Stimulated activated CD8-positive, alpha-beta memory T cell treated with anti-CD3 and anti-CD28 coated beads, Interleukin-4, amount 100 ng/mL, for 1 hour (primary cell): ENCODE measurements at places on chromosomes 4 and X.

DNA sequence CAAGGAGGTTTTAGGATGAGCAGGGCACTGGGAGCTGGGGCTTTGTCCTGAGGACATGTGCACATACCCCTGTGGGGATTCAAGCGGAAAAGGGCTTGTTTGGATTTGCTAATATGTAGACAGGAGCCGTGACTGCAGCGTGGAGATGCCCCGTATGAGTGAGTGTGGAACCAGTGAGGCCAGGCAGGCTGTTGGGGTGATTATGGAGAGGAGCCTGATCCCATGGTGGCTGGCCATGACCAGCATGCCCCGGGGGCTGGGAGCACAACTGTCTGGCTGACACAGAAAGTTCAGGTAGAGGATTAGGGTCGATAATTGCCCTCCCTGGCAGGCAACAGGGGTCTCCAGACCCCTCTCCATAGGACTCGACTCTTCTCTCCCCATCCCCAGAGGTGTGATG lies 68.8 kb upstream of the STX18 start:
- DNase-seq: no peak

DNA sequence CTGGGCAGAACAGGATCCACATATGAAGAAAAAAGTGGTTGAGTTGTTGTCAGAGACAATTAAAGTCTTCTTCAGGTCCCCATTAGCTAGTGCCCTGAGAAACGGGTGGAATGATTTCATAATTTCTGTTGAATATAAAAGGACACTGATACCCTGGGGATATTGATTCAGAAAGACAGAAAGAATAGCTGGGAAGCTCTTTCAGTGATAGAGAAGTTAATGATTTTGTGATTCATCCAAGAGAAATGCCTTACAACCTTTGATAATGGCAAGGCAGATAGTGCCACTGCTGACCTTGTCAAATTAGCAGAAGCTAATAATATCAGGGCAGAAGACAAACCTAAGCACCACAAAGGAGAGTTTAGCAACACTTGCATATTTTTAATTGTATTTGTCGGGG lies 37.9 kb downstream of the UNC5C start:
- DNase-seq: no peak

DNA sequence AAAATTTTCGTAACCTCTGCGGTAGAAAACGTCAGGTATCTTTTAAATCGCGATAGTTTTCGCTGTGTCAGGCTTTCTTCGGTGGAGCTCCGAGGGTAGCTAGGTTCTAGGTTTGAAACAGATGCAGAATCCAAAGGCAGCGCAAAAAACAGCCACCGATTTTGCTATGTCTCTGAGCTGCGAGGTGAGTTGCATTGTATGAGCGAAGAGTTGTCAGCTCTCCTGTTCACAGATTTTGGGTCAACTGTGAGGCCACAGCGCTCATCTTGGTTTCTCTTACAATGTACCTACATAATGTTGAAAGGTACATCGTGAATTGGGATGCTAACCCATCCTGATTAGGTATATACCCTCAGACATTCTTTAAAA lies 486 bp downstream of the CLCN3 start:
- no peak for DNase-seq

- no peak for DNase-seq
Observed at GRCh38 chr4:57877047-57877458, 766.9 kb upstream of the IGFBP7 start.

GRCh38 chrX:148500423-148501385 lies at the start of gene AFF2:
AFF2 (plus strand) TSS chrX:148500617; CDS start chrX:148501098, 481 bp downstream.
- DNase-seq: no peak

DNA sequence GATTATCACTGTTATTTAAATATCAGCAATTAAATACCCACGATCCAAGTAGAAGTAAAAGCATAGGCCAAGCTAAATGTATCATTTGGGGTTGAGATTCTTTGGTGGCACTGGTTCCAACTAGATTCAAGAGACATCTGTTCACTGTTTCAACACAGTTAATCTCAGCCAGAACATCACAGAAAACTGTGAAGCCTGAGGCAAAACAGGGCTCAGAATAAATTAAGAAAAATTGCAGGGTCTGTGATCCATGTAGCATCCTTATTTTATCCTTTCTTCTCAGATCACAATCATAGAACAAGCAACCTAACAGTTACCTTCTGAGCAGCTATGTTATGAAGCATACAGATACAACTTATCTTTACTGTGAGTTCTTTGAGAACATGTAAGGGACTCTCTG lies 23.7 kb downstream of the YTHDC1 start:
- DNase-seq: no peak

DNA sequence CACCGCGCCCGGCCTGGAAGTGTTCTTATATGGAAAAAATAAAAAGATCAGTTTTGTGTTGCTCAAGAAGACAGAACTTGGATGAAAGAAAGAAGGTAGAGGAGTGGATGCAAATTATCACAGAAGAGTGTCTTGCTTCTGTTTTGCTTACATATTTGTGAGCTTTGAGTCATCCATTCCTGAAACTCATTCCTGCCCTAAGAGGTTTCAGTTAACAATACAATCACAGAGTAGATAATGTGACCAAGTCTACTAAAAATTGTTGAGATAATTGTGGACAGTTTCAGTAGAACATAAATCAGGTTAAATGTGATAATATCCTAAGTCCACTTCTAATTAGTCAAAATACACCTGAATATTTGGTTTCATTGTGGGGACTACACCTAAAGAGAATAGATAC lies 26.4 kb upstream of the LRCH2 start:
- no peak for DNase-seq

- no peak for DNase-seq
Observed at GRCh38 chrX:40230646-40231045, 132.9 kb upstream of the BCOR start.

DNA sequence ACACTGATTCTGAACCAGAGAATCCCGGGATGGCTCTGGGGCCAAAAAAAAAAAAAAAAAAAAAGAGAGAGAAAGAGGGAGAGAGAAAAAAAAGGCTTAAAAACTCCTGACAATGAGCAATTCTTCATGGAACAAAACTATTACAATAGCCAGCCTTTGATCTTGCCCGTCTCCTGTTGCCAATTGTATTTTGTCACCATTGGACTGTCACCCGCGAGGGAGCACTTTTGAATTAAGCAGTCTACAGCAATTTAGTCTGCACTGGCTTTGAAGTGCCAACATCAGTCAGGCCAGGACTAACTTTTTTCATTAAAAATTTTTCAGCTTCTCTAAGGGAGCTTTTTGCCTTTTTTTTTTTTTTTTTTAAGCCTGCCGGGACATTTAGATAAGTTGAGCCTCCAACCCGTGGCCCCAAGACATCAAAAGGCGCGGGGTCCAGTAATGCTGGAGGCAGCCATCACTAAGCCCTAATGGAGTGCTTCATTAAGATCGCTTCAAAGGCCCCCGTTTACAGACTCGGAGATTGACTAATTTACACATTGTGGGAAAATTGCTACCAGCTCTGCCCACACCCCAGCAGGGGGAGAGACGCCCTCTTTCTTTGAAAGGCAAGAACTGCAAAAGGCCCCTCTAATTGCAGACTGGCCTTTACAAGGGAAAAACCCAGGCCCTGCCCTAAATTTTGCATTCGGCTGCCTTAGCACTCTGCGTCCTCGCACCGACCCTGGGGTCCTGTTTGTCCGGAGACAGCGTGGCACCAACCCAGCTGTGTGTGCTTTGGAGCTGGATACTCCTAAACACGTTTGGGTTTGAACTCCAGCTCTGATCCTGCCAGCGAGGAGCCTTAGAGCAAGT lies 98.1 kb upstream of the MSX1 start:
- no peak for DNase-seq

GRCh38 chr4:89468602-89469001 lies 161.0 kb upstream of the GPRIN3 start:
- no peak for DNase-seq

DNA sequence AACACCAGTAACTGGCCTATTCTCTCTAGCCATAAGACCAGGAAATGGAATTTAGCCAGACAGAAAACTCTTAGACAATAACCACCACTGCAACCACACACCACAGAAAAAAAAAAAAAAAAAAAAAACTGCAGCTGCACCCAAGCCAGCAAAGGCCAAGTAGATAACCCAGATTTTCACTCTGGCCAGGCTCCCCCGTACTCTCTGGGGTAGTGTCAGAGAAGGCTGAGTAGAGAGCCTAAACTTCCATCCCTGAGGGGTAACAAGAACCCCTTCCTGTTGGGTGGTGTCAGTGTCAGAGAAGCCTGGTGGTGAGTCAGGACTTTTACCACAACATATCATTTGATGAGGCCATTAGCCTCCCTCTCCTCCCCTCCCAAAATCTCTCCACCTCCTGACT lies 5.6 kb upstream of the DLG3 start:
- no peak for DNase-seq

GRCh38 chr4:110514889-110515479 lies 39.0 kb downstream of the ENPEP start:
- no peak for DNase-seq

- DNase-seq: no peak
Observed at GRCh38 chr4:78645853-78646757, 94.5 kb downstream of the ANXA3 start.

- DNase-seq: no peak
Observed at GRCh38 chr4:58962424-58962823, 1852.2 kb upstream of the IGFBP7 start.

DNA sequence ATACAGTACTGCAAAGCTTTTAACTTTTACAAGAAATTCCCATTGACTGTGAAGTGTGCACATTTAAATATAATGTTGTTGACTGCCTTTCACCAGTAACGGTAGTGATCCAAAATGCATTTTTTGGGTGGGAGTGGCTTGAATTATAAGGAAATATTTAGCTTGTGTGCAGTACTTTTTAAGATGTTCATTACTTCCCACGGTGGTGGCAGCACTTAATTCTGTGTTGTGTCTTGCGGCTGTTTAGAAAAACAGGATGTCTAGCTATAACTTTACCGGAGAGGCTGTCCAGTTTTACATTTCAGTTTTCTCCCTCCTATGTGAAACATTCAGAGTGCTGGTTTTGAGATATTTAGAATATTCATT lies 1.7 kb downstream of the TMEM131L start:
- DNase-seq: no peak

- no peak for DNase-seq
Observed at GRCh38 chr4:72442147-72442546, 126.9 kb downstream of the ADAMTS3 start.

DNA sequence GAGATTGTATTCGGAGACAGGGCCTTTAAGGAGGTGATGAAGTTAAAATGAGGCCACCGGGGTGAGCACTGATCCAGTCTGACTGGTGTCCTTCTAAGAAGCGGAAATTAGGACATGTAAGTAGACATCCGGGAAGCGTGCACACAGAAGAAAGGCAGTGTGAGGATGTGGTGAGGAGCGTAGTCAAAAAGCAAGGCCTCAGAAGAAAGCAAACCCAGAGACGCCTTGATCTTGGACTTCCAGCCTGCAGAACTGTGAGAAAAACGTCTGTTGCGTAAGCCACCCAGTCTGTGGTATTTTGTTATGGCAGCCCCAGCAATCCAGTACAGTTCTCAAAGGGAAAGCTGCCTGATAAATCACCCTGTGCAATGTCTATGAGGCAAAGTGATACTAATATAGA lies 153.5 kb downstream of the KCNIP4 start:
- no peak for DNase-seq

GRCh38 chrX:100904433-100904832 lies 24.3 kb downstream of the XKRX start:
- no peak for DNase-seq

GRCh38 chr4:181693517-181693916 lies 549.7 kb upstream of the TENM3 start:
- no peak for DNase-seq

GRCh38 chrX:40100141-40100536 lies 2.4 kb upstream of the BCOR start:
- no peak for DNase-seq

DNA sequence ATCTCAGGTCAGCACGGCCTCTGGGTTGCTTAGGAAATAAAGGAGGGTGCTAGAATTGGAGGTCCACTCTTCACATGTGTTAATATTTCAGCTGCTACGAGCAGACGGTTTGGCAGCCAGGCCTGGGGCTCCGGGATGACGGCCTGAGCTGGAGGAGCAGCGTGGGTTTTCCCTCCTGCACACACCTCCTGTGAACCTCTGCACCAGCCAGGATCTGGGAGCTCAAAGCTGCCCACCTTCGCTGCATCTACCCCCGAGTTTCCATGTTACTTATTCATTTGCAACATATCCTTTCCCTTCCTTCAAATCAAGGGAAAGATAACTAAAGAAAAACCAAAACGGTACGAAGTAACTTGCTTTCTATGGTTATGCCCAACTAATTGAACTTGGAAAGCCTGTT lies 13.6 kb downstream of the STOX2 start:
- DNase-seq: no peak

GRCh38 chrX:36844857-36845256 lies 163.3 kb upstream of the FAM47C start:
- no peak for DNase-seq

DNA sequence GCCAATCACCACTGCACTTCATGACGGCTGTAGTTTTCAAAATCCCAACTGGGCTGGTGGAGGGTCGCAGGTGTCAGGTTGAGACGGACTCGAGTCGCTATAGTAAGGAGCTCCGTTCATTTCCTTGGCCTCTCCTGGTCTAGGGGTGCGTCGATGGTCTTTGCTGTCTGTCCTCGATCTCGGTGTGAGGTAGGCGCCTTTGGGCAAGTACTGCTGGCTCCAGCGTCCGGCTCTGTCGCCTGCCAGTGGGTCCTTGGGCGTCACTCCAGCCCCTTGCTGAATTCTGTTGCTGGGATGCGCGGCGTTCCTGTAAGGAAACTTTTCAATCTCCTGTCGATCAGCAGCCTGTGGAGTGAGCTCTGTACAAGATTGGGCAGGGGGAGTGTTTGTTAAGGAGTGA lies 76.7 kb downstream of the CCNB3 start:
- no peak for DNase-seq

DNA sequence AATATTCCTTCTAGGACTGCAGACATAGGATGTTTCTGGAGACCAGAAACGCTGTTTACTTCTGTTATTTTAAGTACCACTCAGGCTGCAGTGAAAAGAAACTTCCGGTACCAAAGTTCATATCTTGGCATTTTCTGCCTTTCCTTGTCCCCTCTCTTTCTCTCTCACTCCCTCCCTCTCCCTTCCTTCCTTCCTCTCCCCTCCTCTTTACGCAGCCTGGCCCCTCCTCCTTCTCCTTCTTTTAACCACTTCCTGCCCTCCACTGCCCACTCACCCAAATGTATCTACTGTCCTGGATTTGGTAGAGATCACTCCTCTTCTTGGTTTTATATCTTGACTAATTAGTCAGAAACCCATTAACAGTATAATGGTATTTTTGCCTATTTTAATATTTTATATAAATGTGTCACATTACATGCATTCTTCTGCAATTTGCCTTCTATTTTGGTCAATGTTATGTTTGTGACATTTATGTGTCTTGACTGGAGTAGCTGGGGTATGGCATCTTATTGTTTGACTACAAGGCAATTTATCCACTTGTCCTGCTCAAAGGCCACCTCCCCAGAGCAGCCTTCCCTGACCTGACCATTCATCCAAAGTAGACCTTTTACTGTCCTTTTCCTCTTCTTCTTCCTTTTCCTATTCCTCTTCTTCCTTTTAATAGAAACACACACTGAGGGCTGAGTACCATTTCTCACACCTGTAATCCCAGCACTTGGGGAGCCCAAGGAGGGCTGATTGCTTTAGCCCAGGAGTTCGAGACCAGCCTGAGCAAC lies 56.9 kb downstream of the BCOR start:
- DNase-seq: no peak

- no peak for DNase-seq
Observed at GRCh38 chr4:110332483-110332882, 134.1 kb upstream of the ELOVL6 start.
